ENCODE measurements at places on chromosomes 2 and 18. TPM values are rescaled to one million over a fixed set of nuclear protein-coding genes. Genes with fewer than 3 reads are reported as not detected.

ANKRD30B gene
- not detected for polyA plus RNA-seq

GRCh38 chr2:238578256-238578655, 151.5 kb downstream of the ASB1 start:
- no peak for DNase-seq

GRCh38 chr2:234425639-234426603, 71.0 kb downstream of the ARL4C start:
- DNase-seq: no peak

DNA sequence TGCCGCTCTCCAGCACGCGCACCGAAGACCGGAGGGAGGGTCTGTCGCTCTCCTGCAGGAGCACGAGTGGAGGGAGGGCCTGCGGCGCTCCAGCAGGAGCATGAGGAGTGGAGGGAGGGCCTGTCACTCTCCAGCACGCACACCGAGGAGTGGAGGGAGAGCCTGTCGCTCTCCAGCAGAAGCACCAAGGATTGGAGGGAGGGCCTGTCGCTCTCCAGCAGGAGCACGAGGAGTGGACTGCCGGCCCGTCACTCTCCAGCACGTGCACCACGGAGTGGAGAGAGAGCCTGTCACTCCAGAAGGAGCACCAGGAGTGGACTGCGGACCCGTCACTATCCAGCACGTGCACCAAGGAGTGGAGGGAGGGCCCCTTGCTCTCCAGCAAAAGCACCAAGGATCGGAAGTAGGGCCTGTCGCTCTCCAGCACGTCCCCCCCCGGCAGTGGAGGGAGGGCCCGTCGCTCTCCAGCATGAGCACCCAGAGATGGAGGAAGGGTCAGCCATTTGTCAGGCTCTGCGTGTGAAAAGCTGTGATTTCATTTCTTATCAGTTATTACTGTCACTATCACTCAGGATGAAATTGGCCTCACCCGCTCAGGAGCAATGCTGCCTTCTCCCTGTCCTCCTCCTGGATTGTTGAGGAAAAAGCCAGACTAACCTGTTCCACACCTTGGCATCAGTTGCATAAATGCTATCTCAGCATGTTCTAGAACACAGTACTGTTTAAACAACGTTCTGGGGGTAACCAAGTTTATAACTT, 35.9 kb downstream of the ADI1 start:
- DNase-seq: no peak

DNA sequence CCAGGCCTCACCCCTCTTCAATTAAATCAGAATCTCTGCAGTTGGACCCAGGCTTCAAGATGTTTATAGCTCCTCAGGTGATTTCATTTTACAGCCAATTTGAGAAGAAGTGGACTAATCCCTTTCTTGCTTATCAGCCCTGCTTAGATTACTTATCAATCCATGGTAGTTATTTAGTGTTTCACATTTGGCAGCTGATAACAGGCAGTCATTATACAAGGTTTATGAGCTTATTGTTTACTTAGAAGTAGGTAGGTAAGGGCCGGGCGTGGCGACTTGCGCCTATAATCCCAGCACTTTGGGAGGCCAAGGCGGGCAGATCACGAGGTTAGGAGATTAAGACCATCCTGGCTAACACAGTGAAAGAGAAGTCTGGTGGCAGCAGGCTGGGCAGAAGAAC, 237.5 kb downstream of the CTNNA2 start:
- no peak for DNase-seq

- no peak for DNase-seq
These were observed 8.2 kb upstream of the APOB start for GRCh38 chr2:21052044-21052443.

DNA sequence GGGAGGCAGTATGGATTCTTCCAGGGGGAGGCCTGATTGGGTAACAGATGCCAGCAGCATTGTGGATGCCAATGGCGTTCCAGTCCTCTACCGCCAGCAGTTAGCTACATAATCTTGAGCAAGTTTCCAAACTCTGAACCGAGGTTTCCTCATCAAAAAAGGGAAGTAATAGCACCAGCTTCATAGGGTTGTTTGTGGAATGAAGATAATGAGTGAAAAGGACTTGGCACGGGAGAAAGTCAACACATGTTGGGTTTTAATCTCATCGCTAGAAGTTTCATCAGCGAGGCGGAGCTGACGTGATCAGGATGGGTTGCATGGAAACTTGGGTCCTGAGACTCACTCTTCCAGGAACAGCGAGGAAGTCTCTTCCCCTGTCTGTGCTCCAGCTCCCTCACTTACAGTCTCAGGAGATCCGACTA, 266.7 kb downstream of the SH3BP4 start:
- no peak for DNase-seq

- peak; percentile 66 for DNase-seq
These were observed at the start of gene SLC16A14 for GRCh38 chr2:230068651-230069055. Gene SLC16A14, minus strand, starts transcription at chr2:230068924. Its CDS starts 9,572 bp downstream, at chr2:230059352.

DNA sequence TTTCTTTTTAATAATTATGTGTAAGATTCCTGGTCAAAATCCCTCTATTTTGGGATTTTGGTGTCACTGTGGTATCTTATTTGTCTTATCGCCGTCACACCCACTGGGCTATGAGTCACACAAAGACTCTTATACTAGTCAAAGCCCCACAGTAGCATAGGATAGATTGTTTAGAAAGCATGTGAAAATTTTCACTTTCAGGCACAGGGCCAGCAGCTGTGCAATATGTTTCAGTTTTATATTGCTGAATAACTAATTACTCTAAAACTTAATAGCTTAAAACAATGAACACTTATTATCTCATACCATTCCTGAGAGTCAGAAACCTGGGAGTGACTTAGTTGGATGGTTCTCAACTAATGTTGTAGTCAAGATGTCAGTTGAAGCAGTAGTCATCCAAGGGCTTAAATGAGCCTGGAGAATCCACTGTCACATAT, 24.0 kb downstream of the CFAP210 start:
- no peak for DNase-seq

GRCh38 chr18:23196119-23197007, 61.1 kb downstream of the CABLES1 start:
- no peak for DNase-seq

Data from urinary bladder (tissue), 4 donors.